SJSA1 (cell line): ENCODE measurements at places on chromosomes 6 and 20.
A peak's percentile ranks its signal among the peaks of the same experiment; 100 is the strongest.

- DNase-seq = no peak
These were observed 297.1 kb upstream of the RIMS1 start for GRCh38 chr6:71589254-71589653.

DNA sequence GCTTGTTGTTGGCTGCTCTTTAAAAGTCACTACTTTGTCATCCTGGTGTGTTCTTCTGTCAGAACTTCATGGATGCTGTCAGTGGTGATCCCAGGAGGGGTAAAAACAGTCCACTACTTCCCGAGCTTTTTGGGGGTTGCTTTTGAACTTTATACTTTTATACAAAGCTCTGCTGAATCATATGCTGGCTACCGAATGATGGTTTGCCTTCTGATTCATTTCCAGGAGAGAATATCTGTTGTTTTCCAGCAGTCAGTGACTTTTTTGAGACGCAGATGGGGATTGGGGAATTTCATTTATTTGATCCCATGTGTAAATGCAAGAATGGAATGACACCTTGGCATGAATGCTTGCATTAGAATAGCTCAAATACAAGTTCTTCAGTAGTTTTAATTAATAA lies 32.7 kb upstream of the COL10A1 start:
- no peak for DNase-seq

DNA sequence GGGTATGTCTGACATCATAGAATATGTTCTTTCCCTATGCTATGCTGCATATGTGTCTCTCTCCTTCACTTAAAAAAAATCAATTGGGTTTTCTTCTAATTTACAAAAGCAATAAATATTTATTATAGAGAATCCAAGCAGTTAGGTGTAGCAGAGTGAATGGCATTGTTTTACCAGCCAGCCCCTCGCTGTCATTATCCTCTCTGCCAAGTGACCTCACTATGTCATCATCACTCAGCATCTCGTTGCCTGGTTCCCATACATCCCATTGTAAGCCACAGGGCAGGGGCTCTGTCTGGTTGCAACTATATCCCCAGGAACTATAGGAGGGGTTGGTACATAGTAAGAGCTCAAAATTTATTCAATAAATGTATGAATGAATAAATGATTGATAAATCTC lies 31.3 kb downstream of the KIAA0319 start:
- no peak for DNase-seq

GRCh38 chr6:15994814-15995459 lies 133.9 kb upstream of the MYLIP start:
- no peak for DNase-seq

GRCh38 chr6:92341201-92341600 lies 1078.2 kb downstream of the EPHA7 start:
- no peak for DNase-seq

DNA sequence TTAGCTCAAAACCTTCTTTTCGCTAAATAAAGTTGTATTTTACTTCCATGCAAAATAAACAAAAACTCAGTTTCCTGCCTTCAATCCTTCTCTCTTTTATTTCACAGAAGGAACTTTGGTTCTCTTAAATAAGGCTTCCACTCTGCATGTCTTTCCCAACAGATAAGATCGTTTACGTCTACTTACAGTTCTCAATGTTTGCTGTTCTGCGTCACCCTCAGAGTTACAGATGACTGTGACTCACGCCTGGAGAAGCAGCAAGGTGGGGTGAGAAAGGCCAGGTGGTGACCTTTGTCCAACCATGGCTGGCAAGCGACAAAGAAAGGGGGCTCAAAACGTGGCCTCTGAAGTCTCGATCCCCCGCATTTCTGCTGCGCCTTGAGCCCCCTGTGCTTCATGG lies 51.4 kb upstream of the RPS6KA2 start:
- no peak for DNase-seq

GRCh38 chr6:90068264-90068663 lies 174.0 kb downstream of the GJA10 start:
- DNase-seq = peak; percentile 86

GRCh38 chr20:61454053-61454452 lies 202.0 kb downstream of the CDH4 start:
- peak; percentile 22 for DNase-seq

DNA sequence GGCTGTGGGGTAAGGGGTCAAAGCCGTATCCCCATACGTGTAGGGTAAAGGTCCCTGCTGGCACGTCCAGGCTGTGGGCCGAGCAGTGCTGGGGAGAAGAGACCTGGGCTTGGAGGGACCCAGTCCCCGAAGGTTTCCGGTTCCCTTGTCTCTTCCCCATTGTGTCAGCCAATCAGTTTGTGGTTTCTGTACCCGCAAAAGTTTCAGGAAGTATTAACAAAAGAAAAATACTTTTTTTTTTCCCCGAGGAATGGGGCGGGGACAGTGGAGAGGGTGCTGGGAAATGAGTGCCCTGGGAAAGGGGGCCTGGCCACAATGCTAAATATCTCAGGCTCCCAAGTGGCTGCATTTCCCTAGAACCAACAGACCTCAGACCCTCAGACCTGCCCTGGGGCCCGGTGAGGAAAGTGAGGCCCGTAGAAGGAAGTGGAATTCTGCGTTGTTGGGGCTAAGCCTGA lies 15.2 kb upstream of the AMD1 start:
- no peak for DNase-seq

GRCh38 chr6:87822011-87822410 lies 120.0 kb upstream of the AKIRIN2 start:
- DNase-seq = no peak

- DNase-seq = no peak
These were observed 187.8 kb downstream of the KIF16B start for GRCh38 chr20:16385462-16385861.
